ENCODE measurements at places on chromosomes 6 and 20.

- DNase-seq: no peak
Observed at GRCh38 chr20:38460040-38460623, 12.5 kb upstream of the RALGAPB start.

DNA sequence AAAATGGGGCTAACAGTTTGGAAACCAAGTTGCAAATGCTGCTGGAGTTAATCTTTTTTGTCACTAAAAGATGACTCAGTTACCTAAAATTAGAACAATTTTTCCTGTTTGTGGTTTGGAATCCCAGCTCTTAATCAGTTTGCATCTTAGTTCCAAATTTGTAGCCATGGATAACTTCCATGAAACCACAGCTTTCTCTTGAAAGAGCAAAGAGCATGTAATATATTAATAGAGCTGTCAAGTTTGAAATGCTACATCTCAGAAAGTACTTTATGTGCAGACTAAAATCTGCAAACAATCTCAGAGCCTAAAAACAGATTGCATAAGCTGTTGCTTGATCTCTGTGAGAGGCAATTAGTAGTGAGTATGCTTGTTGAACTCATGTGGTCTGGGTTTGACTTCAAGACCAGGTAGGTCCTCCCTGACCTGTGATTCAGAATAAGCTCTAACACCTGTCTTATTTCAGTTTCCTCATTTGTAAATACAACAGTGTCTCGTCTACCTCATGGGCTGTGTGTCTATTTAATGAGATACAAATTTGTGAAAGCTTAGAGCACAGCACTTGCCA is 23.5 kb downstream of the DHX35 start:
- no peak for DNase-seq

GRCh38 chr6:13831615-13832014 is 17.3 kb upstream of the MCUR1 start:
- peak; percentile 40 for DNase-seq

DNA sequence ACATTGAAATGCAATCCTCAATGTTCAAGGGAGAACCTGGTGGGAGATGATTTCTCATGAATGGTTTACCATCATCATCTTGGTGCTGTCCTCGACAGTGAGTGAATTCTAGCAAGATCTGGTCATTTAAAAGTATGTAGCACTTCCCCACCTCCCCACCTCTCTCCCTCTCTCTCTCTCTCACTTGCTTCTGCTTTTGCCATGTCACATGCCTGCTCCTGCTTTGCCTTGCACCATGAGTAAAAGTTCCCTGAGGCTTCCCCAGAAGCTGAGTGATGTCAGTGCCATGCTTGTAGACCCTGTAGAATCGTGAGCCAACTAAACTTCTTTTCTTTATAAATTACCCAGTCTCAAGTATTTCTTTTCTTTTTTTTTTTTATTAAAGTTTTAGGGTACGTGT is 60.5 kb downstream of the DST start:
- no peak for DNase-seq

DNA sequence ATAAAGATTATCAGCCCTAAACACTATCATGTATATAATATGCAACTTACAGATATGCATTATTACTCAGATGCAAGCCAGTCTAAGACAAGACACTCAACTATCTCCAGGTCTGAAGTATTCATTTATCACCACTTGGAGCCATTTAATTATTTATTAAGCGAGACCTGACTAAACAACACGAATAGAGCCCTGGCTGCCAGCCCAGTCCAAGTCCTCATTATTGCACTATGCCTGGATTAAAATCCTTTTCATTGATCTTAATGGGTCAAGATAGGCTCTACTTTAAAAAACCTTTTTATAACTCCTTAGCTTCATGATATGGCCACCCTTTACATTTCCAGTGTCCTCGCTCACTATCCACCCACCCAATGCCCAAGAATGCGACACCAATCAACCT is 183.1 kb upstream of the MARCKS start:
- DNase-seq: no peak
